ENCODE measurements at places on chromosomes 6 and 20.

- no peak for DNase-seq
These were observed 37.7 kb upstream of the TAF8 start for GRCh38 chr6:42012501-42013133.

GRCh38 chr6:156949376-156949775, 172.2 kb downstream of the ARID1B start:
- no peak for DNase-seq

DNA sequence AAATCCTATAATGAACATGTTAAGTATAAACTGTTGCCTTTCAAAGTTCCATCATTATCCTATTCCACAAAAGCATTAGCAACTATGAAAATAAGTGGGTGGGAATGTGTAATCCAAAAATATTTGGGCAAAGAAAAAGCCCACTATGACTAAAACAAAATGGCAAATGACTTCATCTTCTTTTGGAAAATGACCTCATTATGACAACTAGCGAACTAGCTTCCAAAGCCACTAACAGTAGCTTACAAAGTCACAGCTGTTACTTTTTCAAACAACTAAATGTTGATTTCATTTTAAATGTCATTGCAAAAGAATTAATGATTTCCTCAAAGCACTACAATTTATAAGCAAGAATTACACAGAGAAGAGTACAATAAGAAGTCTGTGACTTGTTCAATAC, 49.8 kb upstream of the RUNX2 start:
- DNase-seq, result no peak

- DNase-seq, result no peak
These were observed 8.5 kb downstream of the ARFGEF2 start for GRCh38 chr20:48930035-48930434.

- DNase-seq, result no peak
These were observed 14.6 kb upstream of the CCR6 start for GRCh38 chr6:167108278-167108677.

- DNase-seq, result no peak
These were observed 8.5 kb upstream of the SDCBP2 start for GRCh38 chr20:1337441-1337840.

DNA sequence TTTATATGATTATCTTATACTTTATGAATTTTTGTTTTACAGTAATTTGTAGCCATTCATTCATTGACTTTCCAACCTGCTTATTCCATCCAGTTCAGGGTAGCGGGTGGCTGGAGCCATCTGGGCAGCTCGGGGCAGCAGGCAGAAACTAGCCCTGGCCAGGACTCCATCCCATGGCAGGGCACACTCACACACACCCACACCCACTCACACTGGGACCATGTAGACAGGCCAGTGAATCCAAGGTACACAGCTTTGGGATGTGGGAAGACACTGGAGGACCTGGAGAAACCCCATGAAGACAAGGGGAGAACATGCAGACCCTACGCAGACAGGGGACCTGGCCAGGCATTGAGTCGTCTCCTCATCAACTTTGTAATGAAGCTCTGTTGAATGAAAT, 84.8 kb downstream of the ADGRG6 start:
- no peak for DNase-seq

GRCh38 chr6:23696992-23697391, 429.0 kb upstream of the NRSN1 start:
- DNase-seq, result no peak

DNA sequence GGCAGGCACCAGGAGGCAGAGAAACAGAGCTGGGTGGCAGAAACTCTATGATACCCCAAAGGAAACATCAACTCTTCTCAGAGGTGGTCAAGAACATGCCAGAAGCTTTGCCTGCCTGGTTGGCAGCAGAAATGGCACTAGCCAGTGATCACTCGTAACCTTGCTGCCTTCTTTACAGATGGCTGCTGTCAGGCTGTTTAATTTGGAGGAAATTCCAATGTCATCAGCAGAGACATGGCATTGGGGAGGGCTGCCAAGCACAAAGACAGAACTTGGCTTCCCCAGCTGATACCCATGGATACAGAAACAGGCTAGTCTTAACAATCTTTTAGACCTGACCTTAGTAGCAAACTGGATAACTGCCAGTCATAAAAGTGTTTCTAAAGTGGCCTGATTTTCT, 153.6 kb downstream of the GMPR start:
- no peak for DNase-seq

DNA sequence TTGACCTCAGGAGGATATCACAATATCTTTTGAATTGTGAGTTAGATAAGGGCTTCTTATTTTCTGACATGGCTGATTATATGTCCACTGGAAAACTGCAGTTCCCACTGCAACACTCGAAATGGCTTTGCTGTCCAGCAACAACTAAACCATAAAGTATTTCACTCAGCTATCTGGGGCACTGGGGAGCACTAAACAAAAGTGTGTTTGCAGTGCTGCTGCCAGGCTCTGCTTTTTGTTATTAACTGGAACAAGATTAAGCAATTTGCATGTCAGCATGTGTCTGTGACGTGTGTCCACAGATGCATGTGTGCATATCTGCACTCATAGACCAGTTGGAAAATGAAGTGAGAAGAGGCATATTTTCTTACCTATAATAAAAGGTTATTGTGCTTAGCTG, 107.8 kb upstream of the CCN2 start:
- no peak for DNase-seq

DNA sequence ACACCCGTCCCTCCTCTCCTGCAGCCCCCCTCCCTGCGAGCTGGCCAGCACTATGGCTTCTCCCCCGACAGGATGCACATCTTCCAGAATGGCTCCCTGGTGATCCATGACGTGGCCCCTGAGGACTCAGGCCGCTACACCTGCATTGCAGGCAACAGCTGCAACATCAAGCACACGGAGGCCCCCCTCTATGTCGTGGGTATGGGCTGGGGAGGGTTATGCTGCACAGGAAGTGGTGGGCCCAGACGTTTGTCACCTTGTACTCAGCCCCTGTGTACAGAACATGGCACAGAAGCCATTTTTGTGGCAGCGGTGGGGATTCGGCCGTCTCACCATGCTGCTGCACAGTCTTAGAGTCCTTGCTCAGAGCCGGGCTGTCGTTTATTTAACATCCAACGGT, 29.0 kb upstream of the SRF start:
- DNase-seq, result no peak

GRCh38 chr20:53284696-53285095, 308.9 kb downstream of the ZNF217 start:
- DNase-seq, result peak; percentile 48

DNA sequence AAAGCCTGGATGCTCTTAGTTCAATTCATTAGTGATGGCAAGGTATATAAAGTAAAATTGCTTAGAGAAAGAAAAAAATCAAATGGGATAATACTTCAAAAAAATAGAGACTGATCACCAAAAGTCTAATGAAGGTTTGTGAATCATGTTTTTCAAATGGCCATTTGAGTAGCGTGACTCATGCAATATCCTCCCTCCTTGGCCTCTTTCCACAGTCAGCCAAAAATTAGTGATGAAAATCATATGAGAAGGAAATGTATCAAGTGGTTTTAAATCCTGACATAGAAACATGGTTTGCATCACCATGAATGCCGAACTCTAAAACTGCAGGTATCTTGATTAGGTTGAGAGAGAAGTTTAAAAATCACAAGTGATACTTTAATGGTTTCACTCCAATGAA, 1.2 kb upstream of the COL19A1 start:
- DNase-seq, result no peak

DNA sequence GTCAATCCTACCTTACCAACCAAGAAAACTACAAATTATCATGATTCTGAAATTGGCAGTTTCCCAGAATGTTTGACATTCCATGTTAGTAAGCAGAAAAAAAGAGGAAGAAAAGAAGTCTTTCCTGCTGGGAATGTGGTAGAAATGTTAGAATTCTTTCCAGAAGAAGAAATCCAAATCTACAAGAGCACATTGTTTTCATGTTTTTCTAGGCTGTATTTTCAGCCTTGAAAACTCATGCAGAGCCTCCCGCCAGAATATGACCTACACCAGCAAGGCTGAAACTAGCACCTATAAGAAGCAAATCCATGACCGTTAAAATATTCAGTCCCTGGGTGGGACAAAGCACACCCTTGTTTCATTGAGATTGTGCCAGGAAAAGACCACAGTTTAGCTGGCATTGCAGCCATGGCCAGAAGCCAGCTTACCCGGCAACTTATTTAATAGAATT, 259.4 kb downstream of the GJA1 start:
- no peak for DNase-seq

- no peak for DNase-seq
These were observed 23.3 kb downstream of the SYNDIG1 start for GRCh38 chr20:24492698-24493097.

DNA sequence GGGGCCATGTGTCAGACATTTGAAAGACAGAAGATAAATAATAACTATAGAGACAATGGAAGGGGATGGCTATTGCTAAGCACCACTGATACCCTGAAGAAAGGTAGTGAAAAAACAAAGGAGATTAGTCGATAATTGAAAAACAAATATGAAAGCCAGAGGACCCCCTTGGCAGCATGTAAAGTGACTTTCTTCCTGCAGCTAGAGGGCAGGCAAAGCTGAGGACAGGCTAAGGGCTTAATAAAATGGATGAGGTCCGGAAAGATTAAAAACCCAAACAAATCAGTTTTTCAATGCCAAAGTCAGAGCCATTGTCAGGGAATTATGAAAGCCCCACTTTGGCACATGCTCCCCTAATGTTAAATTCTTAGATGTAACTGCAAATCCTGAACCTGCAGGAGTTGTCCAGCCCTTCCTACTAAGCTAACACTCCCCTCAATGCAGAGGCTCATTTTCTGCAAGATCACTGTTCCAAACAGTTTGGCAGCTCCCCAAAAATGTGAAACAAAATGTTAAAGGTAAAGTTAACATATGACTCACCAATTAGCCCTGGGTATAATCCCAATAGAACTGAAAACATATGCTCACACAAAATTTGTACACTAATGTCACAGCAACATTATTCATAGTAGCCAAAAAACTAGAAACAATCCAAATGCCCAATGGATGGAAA, 1177.9 kb downstream of the GRIK2 start:
- no peak for DNase-seq

DNA sequence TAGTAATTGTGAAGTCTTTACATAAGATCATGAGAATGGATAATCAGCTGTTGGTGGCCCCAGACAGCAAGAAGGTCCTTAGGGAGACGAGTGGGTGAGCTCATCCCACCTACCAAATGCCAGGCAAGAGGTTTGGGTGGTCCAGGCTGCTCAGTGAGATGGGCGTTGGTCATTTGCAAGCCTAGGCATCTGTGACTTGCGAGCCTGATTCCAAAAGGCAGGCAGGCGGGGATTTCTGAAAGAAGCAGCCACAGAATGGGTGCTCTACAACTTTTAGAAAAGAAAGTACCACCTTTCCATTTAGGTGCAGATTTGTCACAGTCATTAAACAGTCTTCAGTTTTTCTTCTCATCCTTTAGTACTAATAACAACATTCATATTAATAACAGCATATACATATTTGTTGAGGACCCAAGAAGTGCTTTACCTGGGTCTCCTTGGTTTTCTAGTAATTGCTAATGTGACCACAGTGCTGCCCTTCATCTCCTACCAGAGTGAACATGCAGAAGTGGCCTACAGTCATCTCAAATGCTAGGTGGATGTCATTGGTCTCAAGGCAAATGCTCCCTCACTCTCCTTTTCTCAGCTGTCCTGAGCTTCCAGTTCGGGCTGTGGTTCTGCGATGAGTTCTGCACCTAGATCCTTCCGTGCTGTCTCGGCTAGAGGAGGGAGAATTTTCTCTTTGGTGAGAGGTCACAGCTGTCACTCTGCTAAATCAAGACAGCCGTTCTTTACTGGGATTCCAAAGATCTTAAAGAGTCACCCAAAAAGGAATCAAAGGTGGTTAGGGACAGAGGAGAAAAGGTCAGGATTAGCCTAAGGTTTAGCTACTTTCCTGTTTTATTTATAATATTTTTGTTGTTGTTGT, 2.7 kb downstream of the WRNIP1 start:
- DNase-seq, result no peak

GRCh38 chr6:17159240-17159639, 57.4 kb downstream of the STMND1 start:
- no peak for DNase-seq

DNA sequence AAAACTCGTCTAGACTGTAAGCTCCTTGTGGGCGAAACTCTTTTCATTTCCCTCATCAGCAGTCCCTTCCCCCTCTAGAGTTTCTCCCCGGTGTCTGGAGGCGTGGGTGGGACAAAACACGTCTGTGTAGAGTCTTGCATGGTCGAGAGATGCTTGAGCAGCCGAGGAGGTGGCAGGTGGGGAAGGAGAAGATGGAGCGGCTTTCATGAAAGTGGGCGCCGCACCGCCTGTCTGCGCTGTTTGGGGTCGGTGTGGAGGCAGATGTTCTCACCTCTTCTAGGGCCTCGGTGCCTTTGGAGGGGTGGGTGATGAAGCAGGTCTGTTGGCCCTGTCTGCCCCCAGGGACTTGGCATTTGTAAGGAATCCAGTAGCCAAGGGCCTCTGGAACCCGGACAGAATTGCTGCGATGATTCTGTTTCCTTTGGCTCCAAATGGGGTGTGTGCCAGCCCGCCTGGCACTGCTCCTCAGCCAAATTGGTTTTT, 1.2 kb downstream of the BRPF3 start:
- no peak for DNase-seq

- DNase-seq, result no peak
These were observed 61.3 kb upstream of the MYLIP start for GRCh38 chr6:16067568-16067967.

- no peak for DNase-seq
These were observed 40.2 kb downstream of the CTCFL start for GRCh38 chr20:57484772-57485171.

GRCh38 chr6:57469072-57469471, 151.6 kb downstream of the PRIM2 start:
- DNase-seq, result no peak

DNA sequence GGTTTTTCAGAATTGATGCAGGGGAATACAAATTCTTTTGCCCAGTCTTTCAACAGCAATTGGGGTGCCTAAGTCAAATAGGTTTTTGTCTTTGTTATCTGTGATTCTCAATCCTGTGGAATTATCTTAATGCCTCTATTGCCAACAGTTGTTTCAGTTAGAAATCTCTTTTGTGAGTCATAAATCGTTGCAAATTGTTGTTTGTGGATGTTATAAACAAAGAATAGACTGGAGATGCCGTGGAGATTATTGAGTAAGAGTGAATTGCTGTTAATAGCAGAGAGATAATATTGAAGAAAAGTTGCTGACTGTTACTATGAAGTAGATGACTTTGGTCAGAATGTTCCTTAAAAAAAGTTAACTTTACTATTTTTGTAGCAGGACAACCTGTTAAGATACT, 63.7 kb upstream of the POPDC3 start:
- no peak for DNase-seq

DNA sequence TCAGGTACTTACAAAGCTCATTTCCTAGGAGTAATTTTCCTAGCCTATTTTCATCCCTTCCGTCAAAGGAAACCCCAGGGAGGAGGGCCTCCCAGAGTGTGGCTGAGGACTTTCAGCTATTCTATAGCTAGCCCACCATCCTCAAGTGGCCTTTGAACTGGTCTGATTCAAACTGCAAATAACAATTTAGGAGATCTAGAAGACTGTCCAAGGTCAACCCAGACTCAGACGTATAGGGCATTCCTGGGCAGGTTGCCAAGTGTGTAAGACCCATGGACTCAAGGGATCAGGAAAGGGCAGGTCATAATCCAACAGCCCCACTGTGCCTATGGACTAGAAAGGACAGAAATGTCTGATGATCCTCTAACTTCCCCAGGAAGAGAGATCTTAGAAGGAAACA, 2.1 kb upstream of the RRAGD start:
- no peak for DNase-seq

GRCh38 chr6:99080191-99080590, 132.4 kb upstream of the FBXL4 start:
- no peak for DNase-seq
